ENCODE measurements at places on chromosomes 11 and 22. TPM values are rescaled to one million over a fixed set of nuclear protein-coding genes. Genes with fewer than 3 reads are reported as not detected.

Gene CARD16
- total RNA-seq, result not detected

Gene GVQW3
- 1.1 TPM for total RNA-seq

Gene MSANTD4
- total RNA-seq, result 8.7 TPM

Gene IL17REL
- total RNA-seq, result not detected

Gene IFITM10
- 1.0 TPM for total RNA-seq

Gene C11orf42
- not detected for total RNA-seq

Gene CRYBB2
- 0.23 TPM for total RNA-seq

Gene RFPL2
- 0.30 TPM for total RNA-seq

Gene OR2AG2
- total RNA-seq, result 0.01 TPM

Gene SLC22A12
- total RNA-seq, result not detected

Gene APOL4
- total RNA-seq, result not detected

Gene MRGPRX3
- total RNA-seq, result not detected

Gene TTLL12
- total RNA-seq, result 22.5 TPM

Gene PRR14L
- total RNA-seq, result 7.3 TPM

Gene PLEKHA7
- 19.2 TPM for total RNA-seq

Gene BAIAP2L2
- 4.4 TPM for total RNA-seq

Gene CASP5
- total RNA-seq, result not detected

Gene TMPRSS5
- 0.08 TPM for total RNA-seq

Gene RAG2
- total RNA-seq, result not detected

Gene KIRREL3
- 8.8 TPM for total RNA-seq

Gene ARHGAP20
- not detected for total RNA-seq

Gene NAALAD2
- total RNA-seq, result not detected

Gene NADSYN1
- 46.0 TPM for total RNA-seq

Gene MMP12
- 0.02 TPM for total RNA-seq

Gene DBX1
- not detected for total RNA-seq

Gene MAP6
- 1.7 TPM for total RNA-seq

Gene JAML
- not detected for total RNA-seq

Gene GLYATL1
- total RNA-seq, result not detected

Gene LDLRAD3
- 21.7 TPM for total RNA-seq

Gene RGL4
- total RNA-seq, result not detected

Gene KRTAP5-7
- not detected for total RNA-seq

Gene MMP27
- total RNA-seq, result not detected

Gene OR5AS1
- total RNA-seq, result not detected

Gene GTSE1
- total RNA-seq, result 29.9 TPM

Gene APOA5
- total RNA-seq, result not detected

Gene SPDYC
- total RNA-seq, result not detected

Gene OR52I2
- total RNA-seq, result not detected

Gene SCARF2
- total RNA-seq, result 0.89 TPM

Gene NLRP14
- not detected for total RNA-seq

Gene P2RY6
- total RNA-seq, result 14.1 TPM

Gene NXPE1
- total RNA-seq, result not detected

Gene LINC01488
- not detected for total RNA-seq

Gene OVOL1
- total RNA-seq, result not detected

Gene LRRC56
- 0.55 TPM for total RNA-seq

Gene KRTAP5-4
- total RNA-seq, result not detected

Gene MS4A12
- not detected for total RNA-seq

Gene TBX1
- total RNA-seq, result 2.9 TPM

Data from A549 treated with CpdA at 1 μM for 4 hours (cell line).